Tibial nerve (tissue), 4 donors: ENCODE measurements at places on chromosomes 6 and 20. TPM values are rescaled to one million over a fixed set of nuclear protein-coding genes. Genes with fewer than 3 reads are reported as not detected.

Gene ACTR5
- 18.6 TPM for total RNA-seq

GRCh38 chr6:97978855-97979271 lies 695.8 kb upstream of the MMS22L start:
- no peak for DNase-seq

DNA sequence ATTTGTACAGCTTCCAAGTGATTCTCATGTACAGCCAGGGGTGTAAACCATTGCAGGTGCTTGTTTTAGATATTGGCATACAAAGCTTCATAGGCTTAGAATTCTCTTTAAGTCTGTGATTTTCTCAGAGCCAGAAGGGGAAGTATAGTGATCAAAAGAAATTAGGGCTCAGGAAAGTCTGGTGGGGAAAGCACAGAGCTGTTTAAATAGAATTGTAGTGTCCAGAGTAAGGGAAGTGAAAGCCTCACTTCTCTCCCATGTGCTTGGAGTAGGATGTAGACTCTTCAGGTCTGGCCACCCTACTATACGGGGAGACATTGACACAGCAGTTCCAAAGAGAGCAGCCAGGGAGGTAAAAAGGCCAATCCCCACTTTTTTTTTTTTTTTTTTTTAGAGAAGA lies 10.4 kb downstream of the GCNT2 start:
- no peak for DNase-seq

Gene DST
- 338 TPM for total RNA-seq

DNA sequence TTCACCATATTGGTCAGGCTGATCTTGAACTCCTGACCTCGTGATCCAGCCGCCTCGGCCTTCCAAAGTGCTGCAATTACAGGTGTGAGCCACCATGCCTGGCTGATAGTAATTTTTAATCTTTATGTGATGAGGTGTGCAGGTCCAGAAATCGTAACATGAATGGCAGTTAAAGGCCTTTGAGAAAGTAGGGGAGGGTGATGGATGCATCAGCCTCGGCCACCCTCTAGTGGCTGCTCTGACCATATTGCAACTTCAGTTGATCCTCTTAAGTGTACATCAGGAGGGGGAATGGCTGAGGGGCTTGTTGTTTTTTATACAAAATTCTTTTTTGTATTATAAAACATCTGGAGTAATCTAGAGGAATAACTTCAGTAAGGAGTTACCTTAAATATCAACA lies 193.0 kb downstream of the ZFAND3 start:
- no peak for DNase-seq

- DNase-seq = no peak
Observed at GRCh38 chr6:107764684-107765460, 59.2 kb downstream of the SCML4 start.

Gene CPXM1
- 1.6 TPM for total RNA-seq

DNA sequence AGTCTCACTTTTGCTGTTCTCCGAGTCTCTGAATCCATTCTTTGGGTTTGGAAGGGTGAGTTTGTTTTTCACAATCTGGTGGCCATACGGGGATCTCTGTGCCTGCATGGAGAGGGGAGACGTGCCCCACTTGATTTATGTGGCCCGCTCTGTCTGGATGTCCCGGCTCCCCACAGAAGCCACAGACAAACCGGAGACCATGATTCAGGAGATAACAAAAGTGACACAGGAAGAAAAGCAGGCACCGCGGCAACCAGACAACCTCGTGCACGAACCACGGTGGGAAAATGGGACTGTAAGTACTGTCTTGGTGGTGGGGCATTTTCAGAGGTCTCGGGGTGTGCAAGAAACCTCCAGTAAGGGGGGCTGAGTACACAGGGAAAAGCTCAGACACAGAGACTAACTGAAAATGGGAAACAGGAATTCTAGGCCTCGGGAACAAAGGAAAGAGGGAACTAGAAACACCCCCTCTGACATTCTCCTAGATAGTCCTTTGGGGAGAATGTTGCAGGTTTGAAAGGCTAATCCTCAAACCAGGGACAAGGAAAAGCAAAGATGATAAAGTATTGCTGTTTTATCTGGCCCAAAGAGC lies 22.1 kb upstream of the ZNF318 start:
- DNase-seq = no peak
